ENCODE measurements at places on chromosomes 1 and 21.

DNA sequence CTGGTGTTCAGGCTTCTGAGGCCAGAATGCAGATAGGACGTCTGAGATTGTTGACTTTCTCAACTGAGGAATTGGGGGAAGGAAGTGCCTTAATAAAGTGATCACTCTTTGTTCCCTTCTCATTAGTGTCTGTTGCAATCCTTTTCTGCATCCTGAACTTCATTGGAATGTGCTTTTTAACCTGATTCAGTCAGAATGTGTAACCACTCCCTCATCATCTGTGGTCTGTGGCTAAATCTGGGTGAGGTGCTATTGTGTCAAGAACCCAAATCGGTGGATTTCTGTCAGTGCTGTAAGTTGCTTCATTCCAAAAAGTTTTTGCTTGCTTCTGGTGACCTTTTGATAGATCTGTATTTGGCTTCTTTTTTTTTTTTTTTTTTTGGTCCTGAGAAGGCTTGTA is 38.2 kb downstream of the ARID1A start:
- no peak for DNase-seq

DNA sequence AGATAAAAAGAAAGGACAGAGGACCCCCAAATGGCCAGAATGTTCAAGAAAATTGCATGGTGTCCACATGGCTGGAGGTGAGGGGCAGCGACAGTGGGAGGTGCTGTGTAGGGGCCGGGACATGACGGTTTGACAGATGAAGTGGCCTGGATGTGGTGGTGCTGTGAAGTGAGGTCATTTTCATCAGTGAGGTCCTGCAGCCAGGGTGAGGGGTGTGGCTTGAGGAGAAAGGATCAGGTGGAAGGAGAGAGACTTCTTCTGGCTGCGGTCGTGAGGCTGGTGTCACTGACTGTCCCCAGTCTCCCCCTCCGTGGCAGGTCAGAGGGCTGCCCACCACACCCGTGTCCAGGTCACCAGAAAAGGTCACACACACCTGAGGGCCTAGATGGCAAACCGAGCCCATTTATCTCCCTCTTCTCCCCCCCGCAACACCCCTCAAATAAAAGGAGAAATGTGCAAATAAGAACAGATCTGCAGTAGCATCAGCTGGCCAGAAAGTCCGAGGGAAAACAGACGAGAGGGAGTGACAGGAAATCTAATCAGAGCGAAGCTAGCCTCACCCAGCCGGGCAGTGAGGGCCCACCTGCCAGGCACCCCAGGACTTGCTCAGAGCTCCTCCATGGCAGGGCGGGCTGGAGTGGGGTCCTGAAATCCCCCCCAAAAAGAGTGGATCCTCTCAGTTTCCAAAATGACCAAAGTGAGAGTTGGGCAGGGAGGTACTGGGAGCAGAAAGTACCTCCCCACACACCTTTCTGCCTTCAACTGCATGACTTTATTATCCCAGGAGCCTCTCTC is 148.5 kb upstream of the EDN2 start:
- DNase-seq, result no peak

GRCh38 chr1:25140073-25140797 is 92.1 kb downstream of the SYF2 start:
- DNase-seq, result no peak

GRCh38 chr1:168734271-168734670 is 5.3 kb upstream of the DPT start:
- no peak for DNase-seq

GRCh38 chr1:119266858-119267257 is 101.7 kb upstream of the HAO2 start:
- no peak for DNase-seq

Measured in nephron progenitor cell (in vitro differentiated cells).